RPMI8226 (cell line): ENCODE measurements at places on chromosomes 13 and 19.

- DNase-seq: no peak
Observed at GRCh38 chr19:651991-652390, 11.0 kb downstream of the RNF126 start.

DNA sequence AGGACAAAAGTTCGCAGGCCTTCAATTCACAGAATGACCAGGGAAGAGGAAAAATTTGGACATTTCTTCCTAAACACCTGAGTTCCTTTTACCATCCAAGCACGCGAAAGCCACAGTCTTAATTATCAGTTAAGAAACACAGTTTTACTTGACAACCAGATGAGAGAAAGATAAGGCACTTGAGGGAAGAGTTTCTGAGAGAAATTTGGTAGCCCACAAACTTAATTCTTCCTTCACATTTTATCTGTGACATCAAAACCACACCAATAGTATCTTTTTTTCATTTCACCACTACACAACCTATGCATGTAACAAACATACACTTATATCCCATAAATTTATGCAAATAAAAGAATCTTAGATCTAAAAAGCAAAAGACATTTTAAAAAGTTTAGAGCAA, 326.6 kb downstream of the MZT1 start:
- no peak for DNase-seq

DNA sequence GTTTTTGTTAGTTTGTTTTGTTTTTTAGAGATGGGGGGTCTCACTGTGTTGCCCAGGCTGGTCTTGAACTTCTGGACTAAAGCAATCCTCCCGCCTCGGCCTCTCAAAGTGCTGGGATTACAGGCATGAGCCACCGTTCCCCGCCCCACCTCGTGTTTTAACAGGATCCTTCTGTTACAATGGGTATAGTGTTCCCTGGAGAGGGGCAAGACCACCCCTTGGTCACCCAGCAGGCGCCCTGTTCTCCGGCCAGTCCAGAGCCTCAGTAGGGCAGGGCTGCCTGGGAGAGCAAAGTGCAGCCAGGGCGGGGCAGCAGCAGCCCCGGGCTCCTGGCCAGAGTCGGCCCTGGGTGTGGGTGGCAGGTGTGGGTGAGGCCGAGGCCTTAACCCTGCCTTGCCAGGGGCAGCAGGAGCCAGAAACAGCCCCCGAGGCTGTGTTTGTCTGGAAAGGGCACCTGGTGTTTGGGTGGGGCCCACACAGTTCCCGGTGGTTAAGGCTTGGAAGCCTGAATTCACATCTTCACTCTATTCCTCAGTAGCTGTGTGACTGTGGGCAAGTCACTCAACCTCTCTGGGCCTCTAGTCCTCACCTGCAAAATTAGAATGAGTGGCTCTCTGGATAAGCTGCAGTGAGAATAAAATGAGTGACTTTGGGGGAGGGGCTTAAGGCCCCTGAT, 7.2 kb downstream of the VASP start:
- DNase-seq: peak; percentile 59

DNA sequence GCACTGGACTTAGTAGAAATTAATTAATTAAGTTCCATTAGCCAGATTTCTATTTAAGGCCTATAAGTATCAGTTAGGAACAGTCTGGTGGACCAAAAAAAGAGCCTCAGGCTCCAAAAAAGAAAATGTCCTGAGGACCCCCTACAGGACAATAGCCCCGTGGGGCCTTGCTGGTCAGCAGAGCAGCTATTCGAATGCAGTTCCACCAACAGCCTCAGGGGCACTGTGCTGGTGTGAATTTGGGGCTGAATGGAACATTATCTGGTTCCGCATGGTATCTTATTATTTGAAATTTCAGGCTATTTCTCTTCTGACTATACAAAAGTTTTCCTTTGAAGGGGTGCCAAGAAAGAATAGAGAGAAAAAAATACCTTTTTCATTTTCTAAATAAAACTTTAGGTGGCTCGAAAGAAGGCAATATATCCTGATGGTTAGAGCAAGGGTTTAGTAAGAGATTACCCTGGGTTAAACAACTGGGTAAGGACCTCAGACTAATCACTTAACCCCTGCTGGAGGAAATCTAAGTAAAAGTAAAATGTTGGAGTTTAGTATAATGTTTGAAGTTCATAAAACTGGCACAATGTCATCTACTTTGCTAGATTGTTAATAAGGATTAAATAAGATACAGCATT, 147.2 kb downstream of the MIPEP start:
- no peak for DNase-seq

DNA sequence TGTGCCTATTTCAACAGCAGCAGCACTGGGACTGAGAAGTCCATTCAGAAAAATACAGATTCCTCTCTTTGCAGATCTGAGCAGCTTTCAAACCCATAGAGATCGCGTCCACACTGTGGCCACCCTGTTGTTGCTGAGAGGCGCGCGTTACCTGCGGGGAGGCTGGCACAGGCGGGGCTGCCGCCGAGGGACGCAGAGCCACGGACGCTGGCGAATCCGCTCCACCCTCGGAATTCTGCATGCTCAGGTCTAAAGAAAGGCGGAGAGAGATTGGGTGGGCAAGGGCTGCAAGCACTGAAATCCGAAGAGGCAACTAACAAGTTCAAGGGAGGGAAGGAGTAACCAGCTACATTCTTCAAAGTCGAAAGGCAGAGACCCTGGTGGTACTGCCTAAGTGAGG, 63.0 kb downstream of the RFX2 start:
- no peak for DNase-seq

DNA sequence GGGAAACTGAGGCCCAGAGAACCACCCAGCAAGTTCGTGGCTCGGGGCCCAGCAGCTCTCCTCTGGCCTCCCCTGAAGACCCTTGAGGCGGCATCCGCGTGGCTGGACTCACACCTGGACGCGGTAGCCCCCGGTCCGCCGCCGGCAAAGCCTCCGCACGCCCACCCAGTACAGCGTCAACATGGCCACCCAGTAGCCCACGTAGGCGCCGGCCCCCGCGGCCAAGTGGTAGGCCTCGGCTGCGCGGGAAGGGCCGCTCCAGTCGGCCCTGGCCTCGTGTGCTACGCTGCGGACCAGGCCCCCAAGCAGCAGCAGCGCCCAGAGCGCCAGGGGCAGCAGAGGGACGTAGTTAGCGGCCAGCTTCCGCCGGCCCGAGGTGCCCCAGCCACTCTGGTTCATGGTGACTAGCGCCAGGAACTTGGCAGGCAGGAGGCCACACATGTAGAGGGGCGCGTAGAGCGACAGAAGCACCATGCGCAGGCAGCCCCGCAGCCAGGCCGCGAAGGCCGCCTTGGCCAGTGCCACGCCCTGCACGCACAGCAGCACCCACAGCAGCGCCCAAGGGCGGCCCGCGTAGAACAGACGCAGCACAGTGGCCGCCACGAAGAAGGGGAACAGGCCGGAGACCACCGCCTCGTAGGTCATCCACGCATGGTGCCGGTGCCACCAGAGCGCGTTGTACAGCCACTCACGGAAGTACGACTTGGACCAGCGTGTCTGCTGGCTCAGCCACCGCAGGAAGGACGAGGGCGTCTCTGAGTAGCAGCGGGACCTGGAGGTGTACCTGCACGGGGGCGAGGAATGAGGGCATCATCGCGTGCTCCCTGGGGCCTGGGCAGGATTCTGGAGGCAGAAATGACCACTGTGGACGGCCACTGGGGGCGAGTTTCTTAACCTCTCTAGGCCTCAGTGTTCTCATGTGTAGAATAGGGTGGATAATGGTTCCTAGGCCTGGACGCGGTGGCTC, 10.2 kb downstream of the HAS1 start:
- DNase-seq: no peak

- DNase-seq: no peak
Observed at GRCh38 chr13:41273831-41274441, 10.6 kb upstream of the MTRF1 start.

DNA sequence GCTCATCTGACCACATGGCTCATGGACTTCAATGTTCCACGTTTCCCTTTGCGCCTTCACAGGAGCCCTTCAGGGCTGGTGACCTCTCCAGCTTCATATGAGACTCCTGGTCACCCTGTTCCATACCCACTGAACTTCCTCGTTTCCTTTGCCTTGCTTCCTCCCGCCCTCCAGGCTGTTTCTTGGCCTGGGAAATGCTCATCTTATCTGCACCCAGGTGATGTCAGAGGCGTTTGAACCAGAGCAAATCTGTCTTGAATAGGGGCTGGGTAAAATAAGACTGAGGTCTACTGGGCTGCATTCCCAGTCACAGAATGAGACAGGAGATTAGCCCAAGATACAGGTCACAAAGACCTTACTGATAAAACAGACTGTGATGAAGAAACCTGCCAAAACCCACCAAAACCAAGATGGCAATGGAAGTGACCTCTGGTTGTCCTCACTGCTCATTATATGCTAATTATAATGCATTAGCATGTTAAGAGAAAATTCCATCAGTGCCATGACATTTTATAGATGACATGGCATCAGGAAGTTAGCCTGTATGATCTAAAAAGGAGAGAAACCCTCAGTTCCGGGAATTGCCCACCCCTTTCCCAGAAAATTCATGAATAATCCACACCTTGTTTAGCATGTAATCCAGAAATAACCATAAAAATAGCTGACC, 102.7 kb downstream of the DCLK1 start:
- DNase-seq: no peak

DNA sequence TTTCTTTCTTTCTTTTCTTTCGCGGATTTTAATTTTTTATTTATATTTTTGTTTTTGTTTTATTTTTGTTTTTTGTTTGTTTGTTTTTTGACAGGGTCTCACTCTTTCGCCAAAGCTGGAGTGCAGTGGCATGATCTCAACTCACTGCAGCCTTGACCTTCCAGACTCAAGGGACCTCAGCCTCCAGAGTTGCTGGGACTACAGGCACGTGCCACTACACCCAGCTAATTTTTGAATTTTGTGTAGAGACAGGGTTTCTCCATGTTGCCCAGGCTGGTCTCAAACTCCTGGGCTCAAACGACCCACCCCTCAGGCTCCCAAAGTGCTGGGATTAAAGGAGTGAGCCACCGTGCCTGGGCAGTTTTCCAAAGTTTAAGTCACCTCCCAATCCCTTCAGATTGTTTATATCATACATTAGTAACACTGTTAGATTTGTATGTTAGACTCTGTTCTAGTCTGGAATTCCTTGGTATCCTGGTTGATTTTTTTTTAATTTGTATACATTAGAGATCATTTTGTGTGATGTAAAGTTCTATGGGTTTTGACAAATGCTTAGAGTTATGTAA, 597.3 kb downstream of the DCT start:
- no peak for DNase-seq

- peak; percentile 52 for DNase-seq
Observed at GRCh38 chr19:40312533-40312932, 27.4 kb upstream of the AKT2 start.

DNA sequence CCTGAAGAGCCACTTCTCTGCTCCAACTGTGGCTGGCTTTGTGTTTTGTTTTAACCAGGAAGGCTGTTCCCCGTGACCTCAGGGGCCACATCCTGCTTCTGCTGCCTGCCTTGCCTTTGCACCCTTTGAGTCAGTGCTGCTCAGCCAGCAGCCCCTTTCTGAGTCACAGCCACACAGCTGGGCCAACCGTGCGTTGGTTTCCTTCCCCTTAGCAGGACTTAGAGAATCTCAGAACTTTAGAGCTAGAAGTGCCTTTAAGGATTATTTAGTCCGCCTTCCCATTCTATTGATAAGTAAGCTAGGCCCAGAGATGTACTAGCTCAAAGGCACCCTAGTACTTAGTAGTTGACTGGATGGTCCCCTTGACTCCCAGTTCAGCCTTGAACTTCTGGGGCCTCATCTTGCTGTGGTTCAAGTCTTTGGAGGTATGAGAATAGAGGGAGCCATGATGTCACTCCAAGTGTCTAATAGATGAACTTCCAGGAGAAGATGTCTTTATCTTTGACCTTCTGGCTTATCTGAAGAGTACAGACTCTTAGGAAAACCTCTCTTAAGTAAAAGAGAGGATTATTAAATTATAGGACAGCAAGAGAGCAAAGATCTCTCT, 8.0 kb downstream of the RGCC start:
- peak; percentile 4 for DNase-seq

GRCh38 chr13:25901460-25902376, 150.1 kb downstream of the SHISA2 start:
- DNase-seq: no peak

- DNase-seq: no peak
Observed at GRCh38 chr13:46885018-46885417, 11.8 kb downstream of the HTR2A start.

DNA sequence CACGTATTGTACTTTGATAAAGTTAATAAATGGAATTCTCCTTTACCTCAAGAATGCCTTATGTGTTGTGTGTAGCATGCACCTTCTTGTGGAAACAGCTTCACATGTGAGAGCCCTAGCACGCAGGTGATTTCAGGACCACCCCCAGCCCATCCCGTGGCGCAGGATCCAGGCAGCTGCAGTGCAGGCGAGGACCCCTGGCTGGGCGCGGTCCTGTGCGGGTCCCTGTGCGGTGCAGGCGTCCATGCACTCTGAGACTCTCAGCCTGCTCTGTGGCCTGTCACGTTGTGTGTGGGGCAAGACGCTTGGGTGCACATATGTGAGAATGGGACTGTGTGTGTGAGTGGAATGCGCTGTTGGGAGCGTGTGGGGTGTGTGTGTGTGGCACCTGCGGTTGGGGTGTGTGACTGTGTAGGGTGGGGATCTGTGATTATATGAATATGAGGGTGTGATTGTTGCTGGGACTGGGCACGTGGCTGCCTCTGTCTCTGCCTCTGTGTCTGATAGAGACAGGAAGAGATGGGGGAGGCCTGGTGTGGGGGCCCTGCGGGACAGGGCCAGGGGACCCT, 30.8 kb downstream of the WTIP start:
- DNase-seq: no peak

DNA sequence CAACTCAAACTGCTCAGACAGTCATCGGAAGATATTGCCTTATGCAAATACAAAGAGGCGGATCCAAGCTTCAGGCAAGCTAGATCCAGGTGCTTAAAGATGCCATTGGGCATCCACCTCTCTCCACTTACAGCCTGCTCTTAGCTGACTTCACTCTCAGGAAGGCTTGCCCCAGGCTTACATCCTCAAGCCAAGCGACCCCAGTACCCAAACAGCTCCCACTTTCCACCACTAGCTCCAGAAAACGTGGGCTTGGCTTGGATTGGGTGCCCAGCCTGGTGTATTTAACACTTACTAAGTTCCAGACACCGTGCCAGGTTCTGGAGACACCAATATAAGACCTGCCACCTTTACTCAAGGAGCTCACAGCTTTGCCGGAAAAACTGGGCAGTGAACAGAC, 142.1 kb upstream of the VSTM2B start:
- no peak for DNase-seq

- no peak for DNase-seq
Observed at GRCh38 chr13:32261567-32261966, 53.6 kb downstream of the ZAR1L start.

DNA sequence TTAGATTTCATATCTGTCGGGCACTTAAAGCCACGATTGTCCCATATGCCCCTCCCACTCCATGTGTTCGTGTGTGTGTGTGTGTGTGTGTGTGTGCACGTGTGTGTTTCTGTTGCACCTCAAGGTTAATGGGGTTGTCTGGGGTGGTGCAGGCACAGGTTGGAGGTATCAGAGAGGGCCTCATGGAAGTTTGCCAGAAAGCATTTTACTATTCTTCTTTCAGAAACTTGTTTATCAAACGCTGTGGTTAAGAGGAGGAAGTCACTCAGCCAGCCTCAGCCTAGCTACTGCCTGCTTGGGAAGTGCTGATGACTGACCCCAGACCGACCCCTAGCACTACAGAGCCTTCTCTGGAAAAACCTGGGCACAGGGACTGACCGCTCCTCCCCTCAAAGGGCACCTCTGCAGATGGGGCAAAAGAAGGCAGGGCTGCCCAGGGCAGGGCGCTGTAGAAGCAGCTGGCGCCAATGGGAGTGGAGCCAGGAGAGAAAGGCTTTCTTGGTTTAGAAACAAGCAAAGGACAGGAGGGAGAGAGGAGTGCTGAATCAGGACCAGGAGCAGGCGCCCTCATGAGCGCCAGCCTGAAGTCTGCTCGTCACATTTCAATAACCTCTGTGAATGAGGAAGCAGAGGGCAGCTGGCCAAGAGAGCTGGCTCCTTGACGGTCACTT, 3.9 kb downstream of the SIAH3 start:
- peak; percentile 94 for DNase-seq

- peak; percentile 65 for DNase-seq
Observed at GRCh38 chr19:294946-295686, 3.9 kb upstream of the PLPP2 start.
